ENCODE measurements at places on chromosomes 6 and 20. TPM values are rescaled to one million over a fixed set of nuclear protein-coding genes. Genes with fewer than 3 reads are reported as not detected.

The RHAG gene
- not detected for total RNA-seq

The CST2 gene
- not detected for total RNA-seq

The CLIC5 gene
- not detected for total RNA-seq

The ACTL10 gene
- total RNA-seq = 1.7 TPM

The EPHA7 gene
- total RNA-seq = not detected

The OR12D3 gene
- total RNA-seq = not detected

The SMLR1 gene
- not detected for total RNA-seq

The FNDC1 gene
- not detected for total RNA-seq

GRCh38 chr6:20688710-20689500, 154.6 kb downstream of the CDKAL1 start:
- H3K27ac ChIP-seq = no peak overlapping the region
- peaks cover 8% of the 10 kb centered on the region for H3K4me1 ChIP-seq
- peak; percentile 23 for DNase-seq
- H3K36me3 ChIP-seq = peaks cover 6% of the 10 kb centered on the region

DNA sequence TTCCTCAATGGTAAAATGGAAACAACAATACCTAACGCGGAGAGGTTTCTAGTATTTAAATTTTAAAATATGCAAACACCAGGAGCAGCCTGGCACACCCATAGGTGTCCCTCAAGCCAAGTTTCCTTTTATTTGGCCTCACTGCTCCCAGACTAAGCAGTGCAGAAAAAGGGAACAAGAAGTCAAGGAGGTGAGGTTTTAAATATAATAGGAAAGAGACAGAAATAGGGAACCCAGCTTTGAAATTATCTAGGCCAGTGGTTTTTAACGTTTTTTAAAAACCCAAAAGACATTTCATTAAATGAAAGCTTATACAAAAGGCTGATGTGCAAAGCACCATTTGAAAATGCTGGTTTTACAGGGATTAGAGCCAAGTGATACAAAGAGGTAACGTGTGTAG, 109.6 kb downstream of the SLC22A3 start:
- H3K27ac ChIP-seq = no peak overlapping the region
- H3K4me3 ChIP-seq = no peak overlapping the region
- DNase-seq = no peak
- H3K27me3 ChIP-seq = no peaks in the 10 kb centered on the region
- peaks cover 16% of the 10 kb centered on the region for H3K4me1 ChIP-seq

GRCh38 chr6:159110013-159110412, 59.2 kb upstream of the FNDC1 start:
- H3K27ac ChIP-seq = no peak overlapping the region
- H3K4me1 ChIP-seq = no peaks in the 10 kb centered on the region
- H3K4me3 ChIP-seq = no peak overlapping the region
- H3K36me3 ChIP-seq = no peaks in the 10 kb centered on the region
- peak; percentile 58 for DNase-seq

DNA sequence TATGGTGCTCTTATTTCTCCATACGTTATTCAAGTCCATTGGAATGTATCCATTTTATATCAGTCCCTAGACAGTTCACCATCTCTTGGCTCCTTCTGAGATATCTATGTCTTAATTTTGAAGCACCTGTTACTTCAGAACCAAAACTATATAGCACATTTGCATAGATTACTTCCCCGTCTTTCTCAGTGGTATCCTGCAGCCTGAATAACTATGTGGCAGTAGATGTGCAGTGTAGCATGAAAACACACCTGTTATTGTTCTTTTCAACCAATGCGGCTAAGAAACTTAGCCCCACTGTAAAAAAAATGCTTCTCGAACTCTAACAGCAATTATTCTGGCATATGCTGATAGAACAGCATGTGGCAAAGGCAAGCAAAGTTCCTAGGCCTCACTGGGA, 1184.4 kb upstream of the ADGRB3 start:
- H3K27me3 ChIP-seq = no peaks in the 10 kb centered on the region
- H3K4me1 ChIP-seq = no peaks in the 10 kb centered on the region
- H3K36me3 ChIP-seq = no peaks in the 10 kb centered on the region
- no peak overlapping the region for H3K4me3 ChIP-seq
- H3K27ac ChIP-seq = no peak overlapping the region

DNA sequence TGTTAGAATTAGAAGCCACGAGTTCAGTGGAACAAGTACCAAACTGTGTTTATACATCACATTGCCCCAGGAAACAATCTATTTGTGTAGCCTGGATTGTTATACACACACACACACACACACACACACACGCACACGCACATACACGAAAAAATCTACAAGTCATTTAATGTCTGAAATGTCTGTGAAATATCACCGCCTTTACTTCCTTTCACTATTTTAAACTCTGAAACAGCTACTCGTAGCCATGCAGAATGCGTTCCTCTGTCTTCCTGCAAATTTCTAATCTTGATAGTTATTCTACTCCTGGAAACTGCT, 84.4 kb upstream of the SCAF8 start:
- no peak overlapping the region for H3K27ac ChIP-seq
- peaks cover 14% of the 10 kb centered on the region for H3K4me1 ChIP-seq
- H3K4me3 ChIP-seq = no peak overlapping the region
- no peak for DNase-seq
- no peaks in the 10 kb centered on the region for H3K27me3 ChIP-seq

GRCh38 chr6:35449287-35449881, 2.8 kb upstream of the FANCE start:
- H3K4me3 ChIP-seq = no peak overlapping the region
- no peak overlapping the region for H3K27ac ChIP-seq
- no peaks in the 10 kb centered on the region for H3K27me3 ChIP-seq
- no peaks in the 10 kb centered on the region for H3K36me3 ChIP-seq
- peaks cover 14% of the 10 kb centered on the region for H3K4me1 ChIP-seq

DNA sequence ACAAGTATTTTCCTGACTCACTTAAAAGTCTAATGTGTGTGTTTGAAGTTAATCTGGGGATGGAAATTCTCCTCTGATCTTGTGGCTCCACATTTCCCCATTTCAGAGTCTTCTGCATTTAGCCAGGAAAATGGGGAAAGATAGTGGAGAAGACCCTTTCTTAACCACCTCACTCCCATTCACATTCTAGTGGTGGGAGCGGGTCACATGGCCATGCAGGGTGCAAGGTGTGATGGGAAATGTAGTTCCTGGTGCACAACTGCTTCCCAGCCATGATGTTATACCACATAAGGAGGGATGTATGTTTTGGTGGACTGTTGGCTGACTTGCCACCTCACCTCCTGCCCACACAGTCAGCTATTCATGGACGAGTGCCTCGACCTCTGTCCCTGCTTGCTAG, 61.8 kb downstream of the BANF2 start:
- peaks cover under 1% of the 10 kb centered on the region for H3K27me3 ChIP-seq
- no peak overlapping the region for H3K4me3 ChIP-seq
- no peaks in the 10 kb centered on the region for H3K36me3 ChIP-seq
- H3K27ac ChIP-seq = no peak overlapping the region

- no peak overlapping the region for H3K4me3 ChIP-seq
- no peaks in the 10 kb centered on the region for H3K36me3 ChIP-seq
- DNase-seq = peak; percentile 81
- H3K27me3 ChIP-seq = no peaks in the 10 kb centered on the region
Measured at GRCh38 chr6:44061375-44062104, 65.7 kb downstream of the MRPL14 start.

- no peaks in the 10 kb centered on the region for H3K4me1 ChIP-seq
- H3K27ac ChIP-seq = no peak overlapping the region
Measured at GRCh38 chr6:22133357-22133756, 163.5 kb downstream of the PRL start.

- H3K27ac ChIP-seq = peak overlapping the region; percentile 21
- peaks cover 9% of the 10 kb centered on the region for H3K36me3 ChIP-seq
- H3K4me3 ChIP-seq = no peak overlapping the region
- peak; percentile 42 for DNase-seq
Measured at GRCh38 chr6:116251568-116252384, 2.1 kb downstream of the TSPYL4 start.

GRCh38 chr6:33428224-33428965, 8.5 kb downstream of the SYNGAP1 start:
- peaks cover 69% of the 10 kb centered on the region for H3K4me1 ChIP-seq
- peak overlapping the region; percentile 72 for H3K27ac ChIP-seq
- peak overlapping the region; percentile 97 for H3K4me3 ChIP-seq
- H3K27me3 ChIP-seq = no peaks in the 10 kb centered on the region

GRCh38 chr6:72206606-72207005, 320.3 kb downstream of the RIMS1 start:
- DNase-seq = no peak
- no peaks in the 10 kb centered on the region for H3K36me3 ChIP-seq
- no peaks in the 10 kb centered on the region for H3K4me1 ChIP-seq
- H3K4me3 ChIP-seq = no peak overlapping the region
- H3K27me3 ChIP-seq = peaks cover 94% of the 10 kb centered on the region

DNA sequence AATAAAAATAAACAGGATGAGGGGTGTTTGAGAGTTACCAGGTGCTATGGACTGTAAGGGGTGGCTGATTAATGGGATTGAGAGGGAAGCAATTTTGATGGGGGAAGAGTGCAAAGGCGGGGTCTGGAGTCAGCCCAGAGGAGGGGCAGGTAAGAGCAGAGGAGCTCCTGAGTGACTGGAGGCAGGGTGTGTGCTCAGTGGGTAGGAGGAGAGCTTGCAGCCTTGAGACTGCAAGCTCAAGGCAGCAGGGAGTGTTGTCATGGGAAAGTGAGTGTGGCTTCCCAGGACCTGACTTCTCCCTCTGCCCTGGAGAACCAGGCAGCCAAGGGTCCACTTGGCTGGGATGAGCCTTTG, 54.2 kb downstream of the RAB44 start:
- H3K27me3 ChIP-seq = no peaks in the 10 kb centered on the region
- no peak for DNase-seq
- no peaks in the 10 kb centered on the region for H3K36me3 ChIP-seq
- peaks cover 6% of the 10 kb centered on the region for H3K4me1 ChIP-seq
- no peak overlapping the region for H3K4me3 ChIP-seq

DNA sequence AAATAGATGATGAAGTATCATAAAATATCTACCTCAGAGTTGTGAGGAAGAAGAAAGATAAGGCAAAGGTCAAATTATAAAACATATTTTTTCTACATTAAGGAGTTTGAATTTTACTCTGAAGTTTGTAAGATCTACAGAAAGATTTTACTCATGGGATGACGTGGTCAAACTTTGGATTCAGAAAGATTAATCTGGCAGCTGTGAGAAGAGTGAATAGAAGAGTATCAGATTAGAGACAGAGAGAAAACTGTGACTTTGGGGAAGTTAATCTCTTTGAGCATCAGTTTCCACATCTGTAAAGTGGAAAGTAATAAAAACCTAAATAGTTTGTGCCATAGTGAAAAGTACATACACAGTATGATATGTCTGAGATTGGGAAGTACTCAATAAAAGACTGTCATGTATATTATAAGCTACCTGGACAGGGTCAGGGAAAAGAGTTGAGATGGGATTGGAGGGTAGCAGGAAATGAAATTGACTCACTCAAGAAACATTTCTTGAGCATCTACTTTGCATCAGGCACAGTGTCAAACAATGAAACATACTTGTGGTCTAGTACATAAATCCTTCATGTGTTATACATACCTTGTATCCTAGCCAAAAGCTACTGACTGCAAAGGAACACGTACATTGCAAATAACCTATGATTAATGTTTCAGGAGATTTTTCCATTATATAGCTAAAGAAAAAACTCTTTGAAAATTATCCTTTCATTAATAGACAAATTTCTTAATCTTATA, 222.1 kb downstream of the TMEM200A start:
- peak; percentile 54 for DNase-seq
- H3K4me1 ChIP-seq = peaks cover 4% of the 10 kb centered on the region

DNA sequence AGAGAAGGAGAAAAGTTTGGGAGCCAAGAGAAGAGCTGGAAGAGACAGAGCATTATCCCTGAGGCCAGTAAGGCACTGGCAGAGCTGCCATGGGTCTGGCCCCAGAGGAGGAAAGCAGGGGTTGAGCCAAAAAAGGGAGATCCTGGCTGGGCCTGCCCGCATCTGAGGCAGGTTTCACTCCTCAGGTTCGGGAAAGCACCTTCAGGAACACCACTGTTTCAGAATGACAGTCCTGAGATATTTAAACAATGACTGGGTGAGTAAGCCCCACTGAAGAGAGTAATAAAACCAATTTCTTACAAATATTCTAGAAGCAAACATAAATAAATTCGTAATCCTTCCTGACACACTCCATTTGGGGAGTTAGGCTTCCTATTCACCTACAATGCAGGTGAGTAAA, 152.2 kb downstream of the BACH2 start:
- no peak overlapping the region for H3K4me3 ChIP-seq
- DNase-seq = no peak
- H3K27me3 ChIP-seq = no peaks in the 10 kb centered on the region
- H3K4me1 ChIP-seq = no peaks in the 10 kb centered on the region

DNA sequence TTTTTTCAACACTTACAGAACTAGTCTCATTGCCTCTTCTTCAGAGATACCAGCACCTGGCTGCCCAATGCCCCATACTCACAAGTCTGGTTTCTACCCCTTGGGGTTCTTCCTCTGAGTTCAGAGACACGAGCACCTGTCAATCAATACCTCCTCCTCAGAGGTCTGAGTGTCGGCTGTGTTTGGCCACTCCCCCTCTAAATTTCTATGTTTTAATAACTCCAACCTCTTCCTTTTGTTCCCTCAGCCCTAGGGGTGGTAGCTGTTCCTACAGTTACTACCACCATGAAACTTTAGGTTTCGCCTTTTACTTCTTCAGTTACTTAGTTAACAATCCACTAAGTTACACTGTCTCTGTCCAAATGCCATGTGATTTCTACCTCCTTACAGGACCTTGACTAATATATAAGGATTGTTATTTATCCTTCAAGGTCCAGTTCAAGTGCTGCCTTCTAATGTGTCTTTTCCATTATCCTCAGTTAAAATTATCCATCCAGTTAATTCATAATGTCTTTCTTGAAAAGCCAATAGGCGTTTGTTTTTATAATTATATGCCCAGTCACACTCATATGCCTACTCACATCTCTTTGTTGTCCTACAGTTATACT, 14.6 kb upstream of the PHF20 start:
- no peak overlapping the region for H3K4me3 ChIP-seq
- H3K27ac ChIP-seq = no peak overlapping the region
- DNase-seq = no peak
- no peaks in the 10 kb centered on the region for H3K36me3 ChIP-seq
- no peaks in the 10 kb centered on the region for H3K27me3 ChIP-seq

- H3K4me3 ChIP-seq = no peak overlapping the region
- peaks cover 5% of the 10 kb centered on the region for H3K36me3 ChIP-seq
- H3K27me3 ChIP-seq = peaks cover 50% of the 10 kb centered on the region
- DNase-seq = peak; percentile 37
- H3K27ac ChIP-seq = no peak overlapping the region
Measured at GRCh38 chr20:56860413-56860812, 231.3 kb downstream of the TFAP2C start.

Measured in MCF 10A (cell line).